ENCODE measurements at places on chromosomes 16 and 17.

GRCh38 chr16:48617711-48618148, 7.8 kb upstream of the N4BP1 start:
- peaks cover 11% of the 10 kb centered on the region for H3K4me1 ChIP-seq
- no peak for DNase-seq
- no peak overlapping the region for H3K27ac ChIP-seq
- H3K27me3 ChIP-seq: no peaks in the 10 kb centered on the region
- H3K4me3 ChIP-seq: no peak overlapping the region

DNA sequence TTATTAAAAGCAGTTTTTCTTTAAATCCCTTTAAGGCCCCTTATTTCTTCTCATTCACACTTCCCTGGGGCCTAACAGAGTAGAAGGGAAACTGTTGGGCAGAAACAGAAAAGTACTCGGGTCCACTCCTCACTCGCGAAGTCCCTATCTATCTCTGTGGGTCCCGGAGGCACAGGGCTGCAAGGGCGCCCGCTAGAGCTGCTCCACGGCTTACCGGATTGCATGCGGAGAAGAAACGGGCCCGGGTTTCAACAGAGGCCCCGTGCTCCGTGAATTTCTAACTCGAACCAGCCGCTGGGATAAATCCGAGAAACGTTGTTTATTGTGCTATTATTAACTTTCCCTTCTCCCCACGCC, 4.3 kb downstream of the CBLN1 start:
- no peaks in the 10 kb centered on the region for H3K27me3 ChIP-seq
- H3K27ac ChIP-seq: no peak overlapping the region
- H3K4me3 ChIP-seq: no peak overlapping the region

GRCh38 chr16:9256196-9256595, 164.8 kb downstream of the HAPSTR1 start:
- H3K27ac ChIP-seq: no peak overlapping the region
- peaks cover 13% of the 10 kb centered on the region for H3K27me3 ChIP-seq
- H3K36me3 ChIP-seq: no peaks in the 10 kb centered on the region

- peaks cover 20% of the 10 kb centered on the region for H3K4me1 ChIP-seq
- no peaks in the 10 kb centered on the region for H3K27me3 ChIP-seq
- peak; percentile 53 for DNase-seq
- no peak overlapping the region for H3K27ac ChIP-seq
- peaks cover 89% of the 10 kb centered on the region for H3K36me3 ChIP-seq
Measured at GRCh38 chr16:56938664-56939513, 6.9 kb downstream of the HERPUD1 start.

GRCh38 chr16:84084570-84085270, 32.0 kb downstream of the MBTPS1 start:
- no peaks in the 10 kb centered on the region for H3K27me3 ChIP-seq
- no peak overlapping the region for H3K27ac ChIP-seq
- no peak for DNase-seq
- peaks cover 88% of the 10 kb centered on the region for H3K36me3 ChIP-seq
- no peak overlapping the region for H3K4me3 ChIP-seq

All from tibial artery (tissue), 4 donors.